ENCODE measurements at places on chromosomes 1 and 21.

DNA sequence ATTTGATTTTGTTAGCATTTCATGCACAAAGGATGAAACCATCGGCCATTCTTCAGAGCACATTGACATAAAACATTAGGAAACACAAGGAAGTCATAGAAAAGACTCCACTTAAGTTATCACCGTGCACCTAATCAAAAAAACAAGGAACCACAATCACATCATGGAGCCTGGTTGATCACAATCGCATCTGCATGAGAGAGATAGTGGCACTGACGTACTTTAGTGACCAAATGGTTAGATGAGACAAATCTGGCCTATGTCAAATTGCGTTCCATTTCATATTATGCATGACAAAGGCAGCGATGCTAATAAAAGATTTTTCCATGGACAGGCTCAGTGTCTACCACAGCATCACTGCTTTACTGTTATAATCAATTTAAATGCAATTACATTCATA, 571.8 kb upstream of the ADGRL2 start:
- no peak for DNase-seq

GRCh38 chr1:12456979-12457378, 161.0 kb downstream of the DHRS3 start:
- no peak for DNase-seq

DNA sequence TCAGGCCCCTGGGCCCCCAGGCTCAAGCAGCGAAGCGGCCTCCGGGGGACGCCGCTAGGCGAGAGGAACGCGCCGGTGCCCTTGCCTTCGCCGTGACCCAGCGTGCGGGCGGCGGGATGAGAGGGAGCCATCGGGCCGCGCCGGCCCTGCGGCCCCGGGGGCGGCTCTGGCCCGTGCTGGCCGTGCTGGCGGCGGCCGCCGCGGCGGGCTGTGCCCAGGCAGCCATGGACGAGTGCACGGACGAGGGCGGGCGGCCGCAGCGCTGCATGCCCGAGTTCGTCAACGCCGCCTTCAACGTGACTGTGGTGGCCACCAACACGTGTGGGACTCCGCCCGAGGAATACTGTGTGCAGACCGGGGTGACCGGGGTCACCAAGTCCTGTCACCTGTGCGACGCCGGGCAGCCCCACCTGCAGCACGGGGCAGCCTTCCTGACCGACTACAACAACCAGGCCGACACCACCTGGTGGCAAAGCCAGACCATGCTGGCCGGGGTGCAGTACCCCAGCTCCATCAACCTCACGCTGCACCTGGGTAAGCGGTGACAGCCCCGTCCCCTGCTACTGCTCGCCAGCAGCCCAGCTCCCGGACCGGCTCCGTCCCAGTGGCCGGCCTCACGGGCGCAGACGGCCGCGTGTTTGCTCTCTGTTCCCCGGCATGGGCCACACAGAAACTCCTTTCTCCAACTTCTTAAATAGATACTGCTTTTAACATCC, 539 bp downstream of the LAMC1 start:
- no peak for DNase-seq

DNA sequence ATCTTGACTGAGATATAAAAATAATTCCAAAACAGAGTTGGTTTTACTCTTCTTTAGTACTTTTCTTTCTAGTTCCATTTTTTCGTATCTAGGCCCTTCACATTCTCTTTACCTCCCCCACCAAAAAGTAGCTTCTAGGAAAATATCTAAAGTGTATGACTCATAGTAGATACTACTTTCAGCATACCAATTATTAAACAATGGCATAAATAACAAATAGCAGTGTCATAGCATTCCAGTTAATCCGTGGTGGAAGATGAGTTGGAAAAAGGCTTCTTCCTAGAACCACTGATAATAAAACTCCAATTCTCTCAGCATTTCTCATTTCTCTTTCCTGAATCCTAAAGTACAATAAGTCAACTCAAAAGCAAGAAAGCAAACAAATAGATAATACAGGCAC, 859.0 kb upstream of the B3GALT2 start:
- no peak for DNase-seq

GRCh38 chr1:79554688-79555087, 548.2 kb upstream of the ADGRL4 start:
- no peak for DNase-seq

DNA sequence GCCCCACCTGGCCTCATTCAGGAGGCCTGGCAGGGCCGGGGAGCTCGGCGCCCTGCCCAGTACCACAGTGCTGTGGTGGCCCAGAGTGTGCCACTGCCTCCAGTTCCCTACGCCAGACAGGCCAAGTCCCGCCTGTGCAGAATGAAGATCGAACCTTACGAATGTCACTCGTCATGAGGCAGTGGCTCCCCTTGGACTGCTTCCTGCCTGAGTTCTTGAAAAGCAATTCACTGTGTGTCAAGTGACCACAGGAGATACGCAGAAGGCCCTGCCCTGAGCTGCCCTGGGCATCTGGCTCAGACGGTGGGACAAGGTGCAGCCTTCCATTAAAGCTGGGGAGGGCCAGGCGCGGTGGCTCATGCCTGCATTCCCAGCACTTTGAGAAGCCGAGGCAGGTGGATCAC, 49.6 kb upstream of the LRP8 start:
- DNase-seq = no peak

- DNase-seq = no peak
Measured at GRCh38 chr1:45008516-45008915, 2.6 kb downstream of the HECTD3 start.

DNA sequence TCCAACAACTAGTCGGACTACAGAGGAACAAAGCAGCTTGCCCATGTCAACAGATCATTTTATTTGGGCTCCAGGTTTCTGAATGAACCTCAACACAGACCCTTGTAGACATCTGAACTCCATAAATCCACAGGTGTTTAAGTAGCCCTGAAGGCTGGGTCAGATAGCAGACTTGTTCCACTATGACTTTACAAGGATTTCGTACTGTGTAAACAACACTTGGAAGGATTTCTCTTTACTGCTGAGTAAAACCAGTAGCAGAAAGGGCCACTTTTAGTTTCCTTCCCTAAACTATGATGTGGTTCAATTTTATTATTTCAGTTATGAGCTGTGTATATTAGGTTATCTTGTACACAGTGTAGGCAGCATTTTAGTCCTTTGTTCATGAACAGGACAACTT, 316.4 kb upstream of the ADGRL2 start:
- no peak for DNase-seq

DNA sequence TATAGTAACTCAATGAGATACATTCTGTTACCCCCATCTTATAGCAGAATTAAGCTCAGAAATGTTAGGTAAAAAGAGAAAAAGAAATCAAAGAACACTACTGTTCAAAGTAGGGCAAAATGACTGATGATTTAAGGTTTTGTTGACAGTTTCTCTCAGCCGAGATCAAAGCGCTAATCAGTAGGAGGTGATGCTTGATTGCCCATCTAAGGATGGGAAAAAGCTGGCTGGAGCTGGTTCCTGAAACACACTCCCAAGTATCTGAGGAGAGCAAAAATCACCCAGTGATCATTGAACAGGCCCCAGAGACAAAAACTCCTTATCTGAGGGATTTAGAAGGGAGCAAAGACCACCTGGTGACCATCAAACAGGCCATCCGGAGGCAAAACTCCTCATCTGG, 64.5 kb upstream of the CSF1 start:
- DNase-seq = no peak

- no peak for DNase-seq
Measured at GRCh38 chr1:208597571-208597970, 353.4 kb upstream of the PLXNA2 start.

DNA sequence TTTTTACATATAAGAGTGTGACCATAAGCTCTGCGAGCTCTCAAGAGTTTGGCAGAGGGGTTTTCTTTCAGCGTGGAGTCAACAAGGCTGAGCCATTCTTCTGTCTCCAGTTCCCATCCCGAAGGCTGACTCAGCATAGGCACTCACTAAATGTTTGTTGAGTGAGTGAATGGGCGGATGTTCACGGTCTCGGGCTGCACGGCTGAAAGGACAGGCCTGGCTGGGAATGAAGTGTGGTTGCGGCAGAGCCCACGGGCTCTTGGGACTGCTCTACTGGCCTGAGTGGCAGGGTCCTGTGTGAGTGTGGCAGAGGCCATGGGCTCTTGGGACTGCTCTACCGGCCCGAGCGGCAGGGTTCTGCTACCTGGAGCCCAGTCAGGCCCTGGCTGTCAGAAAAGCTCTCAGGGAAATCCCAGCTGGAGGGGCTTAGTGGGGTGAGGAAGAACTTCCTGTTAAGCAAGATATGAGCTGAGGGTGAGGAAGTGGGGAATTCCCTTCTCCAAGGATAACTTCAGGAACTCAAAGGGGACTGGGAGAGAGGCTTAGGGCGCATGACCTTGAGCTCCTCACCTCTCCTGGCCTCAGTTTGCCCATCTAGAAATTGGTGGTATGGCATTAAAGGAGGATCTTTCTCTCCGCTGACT, 56.6 kb upstream of the C1orf174 start:
- DNase-seq = no peak

DNA sequence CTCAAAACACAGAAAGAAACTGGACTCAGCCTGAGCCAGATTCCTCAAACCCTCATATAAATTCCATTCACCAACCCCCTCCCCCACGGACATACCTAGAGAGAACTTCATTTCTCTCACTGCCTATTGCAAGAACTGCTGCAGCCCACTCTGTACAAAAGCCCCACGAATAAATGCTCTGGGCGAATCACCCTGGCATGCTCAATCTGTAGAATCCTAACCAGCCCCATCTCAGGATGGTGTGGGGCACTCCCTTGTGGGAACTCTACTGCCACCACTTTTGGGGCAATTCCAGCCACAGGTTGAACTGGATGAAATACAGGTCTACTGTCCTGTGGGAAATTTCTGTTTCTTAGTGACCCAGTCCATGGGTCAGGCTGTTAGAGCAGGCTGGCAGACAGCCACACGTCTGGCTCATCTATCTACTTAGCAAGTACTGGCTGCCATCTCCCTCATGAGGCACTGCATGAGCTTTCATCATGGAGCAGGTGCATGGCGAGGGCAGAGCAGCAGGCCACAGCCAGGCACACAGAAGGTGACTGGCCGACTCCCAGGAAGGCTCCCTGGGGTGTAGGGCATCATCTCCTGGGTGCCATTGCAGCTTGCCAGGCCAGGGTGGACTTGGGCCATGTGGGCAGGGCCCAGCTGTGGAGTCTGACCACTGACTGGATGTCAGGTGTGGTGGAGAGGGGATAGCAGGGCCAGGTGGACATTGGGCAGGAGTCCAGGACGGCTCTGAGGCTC, 1.6 kb upstream of the C1orf35 start:
- DNase-seq = no peak

- DNase-seq = no peak
Measured at GRCh38 chr1:16289959-16290358, 53.0 kb upstream of the CPLANE2 start.

- DNase-seq = no peak
Measured at GRCh38 chr21:37373539-37373938, 7.0 kb downstream of the DYRK1A start.

- DNase-seq = no peak
Measured at GRCh38 chr1:95236784-95237575, 3.0 kb downstream of the RWDD3 start.

- no peak for DNase-seq
Measured at GRCh38 chr1:198577444-198577843, 37.0 kb upstream of the ATP6V1G3 start.

GRCh38 chr1:7043719-7044535, 258.7 kb downstream of the CAMTA1 start:
- DNase-seq = no peak

GRCh38 chr1:65882076-65882475, 89.4 kb downstream of the PDE4B start:
- no peak for DNase-seq

DNA sequence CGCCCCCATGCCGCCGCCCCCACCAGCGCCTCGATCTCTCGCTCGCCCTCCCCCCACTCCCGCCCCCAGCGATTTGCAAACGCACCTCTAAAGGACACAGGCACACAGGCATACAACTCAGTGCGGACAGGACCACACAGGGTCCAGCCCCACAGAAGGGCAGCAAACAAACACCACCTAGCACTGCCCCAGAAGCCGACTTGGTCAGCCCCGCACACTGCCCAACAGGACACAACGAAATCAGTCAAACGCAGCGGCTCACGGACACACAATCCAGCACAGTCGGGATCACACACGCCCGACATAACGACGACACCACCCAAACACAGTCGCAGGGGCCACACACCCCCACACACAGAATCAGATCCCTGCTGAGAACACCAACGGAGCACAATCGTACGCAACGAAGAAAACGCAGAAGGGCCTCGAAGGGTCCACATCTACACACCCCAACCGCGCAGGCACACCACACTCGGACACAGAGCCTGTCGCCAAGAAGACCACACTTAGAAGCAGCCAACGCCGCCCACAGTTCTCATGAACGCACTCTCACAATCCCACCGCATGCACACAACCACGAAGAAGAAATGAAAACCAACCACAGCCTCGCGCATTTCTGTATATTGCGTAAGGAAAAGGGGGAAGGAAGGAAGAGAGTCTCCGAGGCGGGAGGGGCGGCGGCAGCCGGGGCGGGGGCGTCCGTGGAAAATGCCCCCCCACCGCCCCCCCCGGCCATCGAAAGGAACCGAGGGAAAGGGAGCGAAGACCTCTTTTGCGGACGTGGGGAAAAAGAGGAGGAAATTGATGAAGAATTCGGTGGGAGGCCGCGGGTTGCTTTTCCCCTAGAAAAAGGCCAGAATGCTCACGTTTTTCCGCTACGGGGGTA, 481 bp downstream of the TAL1 start:
- DNase-seq = no peak

- no peak for DNase-seq
Measured at GRCh38 chr1:215444715-215445414, 122.2 kb upstream of the KCTD3 start.

GRCh38 chr1:153922972-153923925, at the start of gene GATAD2B:
TSS of gene GATAD2B (minus strand) at chr1:153922972. CDS start at chr1:153828347, 94,625 bp downstream.
- peak; percentile 99 for DNase-seq

DNA sequence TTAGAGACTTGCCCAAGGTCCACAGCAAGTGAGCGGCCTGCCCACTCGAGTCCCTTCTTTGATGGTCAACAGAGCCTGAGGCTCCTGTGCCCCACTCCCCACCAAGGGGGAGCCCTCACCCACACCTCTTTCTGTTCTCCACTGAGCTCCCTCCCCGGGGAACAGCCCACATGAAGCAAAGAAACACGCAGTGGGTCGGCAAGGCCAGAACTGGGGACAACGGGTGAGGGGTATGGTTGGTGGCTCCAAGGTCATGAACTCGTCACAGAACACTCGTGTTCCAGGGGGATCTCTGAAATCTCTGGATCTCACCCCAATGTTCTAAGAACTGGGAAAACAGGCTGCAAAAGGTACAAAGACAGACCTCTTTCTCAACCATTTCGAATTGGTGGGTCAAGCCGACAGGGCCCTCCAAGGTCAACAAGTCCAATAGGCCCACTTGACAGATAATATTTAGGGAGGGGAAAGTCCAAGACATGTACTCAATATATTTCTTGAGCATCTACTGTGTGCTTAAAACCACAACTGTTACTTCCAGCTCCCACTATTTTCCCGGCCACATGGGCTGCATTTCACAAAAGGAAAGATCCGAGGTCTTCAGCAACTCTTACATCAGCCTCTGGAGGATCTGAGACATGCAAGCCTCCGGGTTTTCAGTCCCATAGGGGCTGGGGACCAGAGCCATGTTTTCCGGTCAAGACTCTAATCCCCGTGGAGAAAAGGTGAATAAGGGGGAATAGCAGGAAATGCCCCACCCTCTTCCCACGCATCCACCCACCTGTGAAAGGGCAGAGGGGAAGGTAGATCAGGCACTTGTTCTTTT, 1.1 kb upstream of the RAP1GAP start:
- DNase-seq = no peak

GRCh38 chr1:106571109-106571508, 485.4 kb upstream of the PRMT6 start:
- no peak for DNase-seq

All from stimulated activated naive CD4-positive, alpha-beta T cell treated with Interleukin-2 at 50 U/mL for 16 hours (primary cell).